Osteocyte (in vitro differentiated cells): ENCODE measurements at places on chromosomes 6 and 20. TPM values are rescaled to one million over a fixed set of nuclear protein-coding genes. Genes with fewer than 3 reads are reported as not detected.

- no peak for DNase-seq
- H3K27me3 ChIP-seq: no peaks in the 10 kb centered on the region
- peaks cover 21% of the 10 kb centered on the region for H3K36me3 ChIP-seq
- H3K4me1 ChIP-seq: peaks cover 58% of the 10 kb centered on the region
Measured at GRCh38 chr20:17611290-17611539, 41.3 kb downstream of the DSTN start.

DNA sequence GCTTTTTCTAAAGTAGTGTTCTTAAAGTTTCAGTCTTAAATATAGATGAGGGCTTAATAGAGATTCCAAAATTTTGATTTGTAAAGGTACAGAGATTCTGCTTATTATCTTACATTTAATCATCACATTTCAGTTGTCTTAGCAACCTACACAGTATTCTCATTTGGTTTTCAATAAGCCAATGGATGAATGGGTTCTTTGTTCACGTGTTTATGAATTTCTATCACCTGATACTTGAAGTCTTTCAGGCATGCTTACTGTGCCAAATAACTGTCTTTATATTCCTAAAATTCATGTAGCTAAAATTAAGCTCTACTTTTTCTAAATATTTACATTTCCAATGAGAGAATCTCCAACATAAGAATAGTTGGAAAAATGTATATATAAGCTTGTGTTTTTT is 152.7 kb downstream of the EYA4 start:
- H3K36me3 ChIP-seq: no peaks in the 10 kb centered on the region
- no peak overlapping the region for H3K4me3 ChIP-seq
- peaks cover 9% of the 10 kb centered on the region for H3K27me3 ChIP-seq
- no peak for DNase-seq
- peaks cover 9% of the 10 kb centered on the region for H3K4me1 ChIP-seq

DNA sequence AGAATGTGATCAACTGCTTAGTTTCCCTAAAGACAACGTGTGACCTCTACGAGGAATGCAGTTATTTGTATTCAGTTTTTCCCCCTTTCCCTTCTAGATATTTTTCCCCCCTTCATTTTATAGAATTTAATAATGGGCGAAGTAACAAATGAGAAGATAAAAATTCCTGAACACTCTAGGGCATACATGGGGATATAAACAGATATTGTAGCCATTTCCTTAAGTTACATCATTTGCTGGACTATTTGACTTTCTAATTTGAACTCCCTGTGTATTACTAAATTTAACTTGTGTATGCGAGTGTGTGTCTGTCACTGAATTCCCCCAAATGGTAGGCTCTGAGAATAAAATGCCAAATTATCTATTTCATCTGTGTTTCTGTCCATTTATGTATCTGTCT is 99.0 kb upstream of the ZFP64 start:
- H3K27me3 ChIP-seq: peaks cover 4% of the 10 kb centered on the region
- no peak for DNase-seq
- H3K27ac ChIP-seq: no peak overlapping the region
- H3K36me3 ChIP-seq: no peaks in the 10 kb centered on the region

DNA sequence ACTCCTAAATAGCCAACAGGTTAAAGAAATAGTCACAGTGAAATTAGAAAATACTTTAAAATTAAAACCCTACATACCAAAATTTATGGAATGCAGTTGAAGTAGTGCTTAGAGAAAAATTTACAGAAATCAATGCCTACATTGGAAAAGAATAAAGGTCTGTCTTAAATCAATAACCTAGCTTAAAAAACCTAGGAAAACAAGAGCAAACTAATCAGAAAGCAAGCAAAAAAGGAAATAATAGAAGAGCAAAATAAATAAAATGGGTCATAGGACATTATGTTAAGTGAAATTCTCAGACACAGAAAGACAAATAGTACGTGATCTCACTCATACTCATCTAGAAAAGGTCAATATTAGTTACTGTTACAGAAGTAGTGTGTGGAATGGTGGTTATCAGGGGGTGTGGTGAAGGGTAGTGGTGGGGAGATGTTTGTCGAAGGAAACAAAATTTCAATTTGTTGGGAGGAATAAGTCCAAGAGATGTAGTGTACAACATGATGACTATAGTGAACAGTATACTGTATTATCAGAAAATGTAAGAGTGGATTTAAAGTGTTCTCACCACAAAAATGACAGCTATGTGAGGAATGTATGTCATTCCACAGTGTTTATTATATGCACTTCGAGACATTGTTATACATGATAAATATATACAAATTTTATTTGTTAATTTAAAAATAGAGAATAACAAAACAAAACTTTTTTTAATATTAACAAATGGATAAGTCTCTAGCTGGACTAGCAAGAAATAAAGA is 423.6 kb downstream of the CDH26 start:
- no peaks in the 10 kb centered on the region for H3K27me3 ChIP-seq
- H3K4me3 ChIP-seq: no peak overlapping the region
- H3K4me1 ChIP-seq: no peaks in the 10 kb centered on the region

- H3K4me3 ChIP-seq: no peak overlapping the region
- H3K4me1 ChIP-seq: peaks cover 14% of the 10 kb centered on the region
- no peak overlapping the region for H3K27ac ChIP-seq
- DNase-seq: no peak
Measured at GRCh38 chr6:75808507-75808906, 59.5 kb downstream of the MYO6 start.

GRCh38 chr6:70957284-70957617 is 391 bp upstream of the B3GAT2 start:
- H3K36me3 ChIP-seq: no peaks in the 10 kb centered on the region
- peaks cover 82% of the 10 kb centered on the region for H3K27me3 ChIP-seq
- H3K4me1 ChIP-seq: peaks cover 14% of the 10 kb centered on the region
- DNase-seq: no peak
- H3K27ac ChIP-seq: no peak overlapping the region

- H3K27ac ChIP-seq: peak overlapping the region; percentile 84
- H3K4me3 ChIP-seq: no peak overlapping the region
- peak; percentile 91 for DNase-seq
Measured at GRCh38 chr20:39849664-39850063, 839.4 kb downstream of the MAFB start.

DNA sequence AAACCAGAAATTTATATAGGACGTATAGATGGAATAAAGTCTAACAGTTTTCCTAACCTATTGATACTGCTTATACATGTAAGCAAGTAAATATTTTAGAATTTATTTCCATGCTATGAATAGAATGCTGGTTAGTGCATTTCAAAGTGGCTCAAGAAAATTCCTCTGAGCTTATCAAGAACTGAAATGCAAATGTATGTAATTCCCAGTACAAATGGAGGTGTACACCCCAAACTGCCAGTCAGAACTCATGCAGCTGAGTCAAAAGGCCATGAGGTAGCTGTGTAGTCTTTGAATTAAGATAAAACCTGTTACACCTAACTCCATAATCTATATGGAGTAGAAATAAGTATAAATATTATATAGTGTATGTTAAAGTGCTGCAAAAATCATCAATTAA is 232.2 kb upstream of the KCNQ5 start:
- DNase-seq: no peak
- no peak overlapping the region for H3K27ac ChIP-seq
- H3K27me3 ChIP-seq: no peaks in the 10 kb centered on the region
- no peaks in the 10 kb centered on the region for H3K4me1 ChIP-seq
- peaks cover 35% of the 10 kb centered on the region for H3K36me3 ChIP-seq

DNA sequence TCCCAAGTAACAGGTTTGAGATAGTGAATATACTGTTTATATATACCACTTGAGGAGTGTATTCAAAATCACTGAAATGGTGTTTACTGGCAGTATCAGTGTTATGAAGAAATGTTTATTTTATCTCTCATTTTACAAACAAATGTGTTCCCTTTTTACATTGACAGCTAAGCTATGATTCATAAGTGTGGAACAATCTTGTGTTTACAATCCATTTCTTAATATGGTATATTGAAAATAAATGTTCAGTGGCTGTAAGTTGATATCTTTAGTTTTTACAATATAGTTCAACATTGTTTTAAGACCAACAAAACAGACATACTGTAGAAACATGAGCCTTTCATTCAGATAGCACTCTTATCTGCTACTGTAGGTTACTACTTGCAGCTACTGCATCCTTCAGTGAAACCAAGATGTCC is 14.3 kb downstream of the PHF3 start:
- H3K4me1 ChIP-seq: peaks cover 30% of the 10 kb centered on the region
- H3K4me3 ChIP-seq: no peak overlapping the region
- no peak for DNase-seq

DNA sequence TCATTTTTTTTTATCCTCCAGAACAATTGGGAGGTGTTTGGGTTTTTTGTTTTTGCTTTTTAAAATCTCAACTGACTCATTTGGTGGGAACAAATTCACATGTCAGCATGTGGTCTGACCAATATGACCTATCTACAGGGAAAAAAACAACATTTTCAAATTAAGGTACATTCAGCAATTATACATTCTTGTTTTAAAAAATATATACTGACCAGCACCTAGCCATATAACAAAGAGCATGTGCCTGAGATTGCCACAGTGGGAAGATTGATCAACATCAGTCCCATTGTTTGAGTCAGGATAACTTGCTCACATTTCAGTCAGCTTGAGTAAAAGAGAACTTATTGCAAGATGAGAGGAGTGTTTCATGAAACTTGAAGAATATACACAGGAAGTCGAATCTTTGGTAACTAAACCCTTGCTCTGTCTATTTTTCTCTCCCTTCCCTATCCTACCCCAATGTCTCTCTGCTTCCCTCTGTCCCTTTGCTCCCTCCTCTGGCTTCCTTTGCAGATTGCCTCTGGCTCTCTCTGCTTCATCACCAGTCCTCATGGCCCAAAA is 163.2 kb upstream of the TAB2 start:
- no peak overlapping the region for H3K27ac ChIP-seq
- peaks cover 16% of the 10 kb centered on the region for H3K4me1 ChIP-seq
- H3K4me3 ChIP-seq: no peak overlapping the region
- no peaks in the 10 kb centered on the region for H3K36me3 ChIP-seq
- peaks cover 8% of the 10 kb centered on the region for H3K27me3 ChIP-seq

DNA sequence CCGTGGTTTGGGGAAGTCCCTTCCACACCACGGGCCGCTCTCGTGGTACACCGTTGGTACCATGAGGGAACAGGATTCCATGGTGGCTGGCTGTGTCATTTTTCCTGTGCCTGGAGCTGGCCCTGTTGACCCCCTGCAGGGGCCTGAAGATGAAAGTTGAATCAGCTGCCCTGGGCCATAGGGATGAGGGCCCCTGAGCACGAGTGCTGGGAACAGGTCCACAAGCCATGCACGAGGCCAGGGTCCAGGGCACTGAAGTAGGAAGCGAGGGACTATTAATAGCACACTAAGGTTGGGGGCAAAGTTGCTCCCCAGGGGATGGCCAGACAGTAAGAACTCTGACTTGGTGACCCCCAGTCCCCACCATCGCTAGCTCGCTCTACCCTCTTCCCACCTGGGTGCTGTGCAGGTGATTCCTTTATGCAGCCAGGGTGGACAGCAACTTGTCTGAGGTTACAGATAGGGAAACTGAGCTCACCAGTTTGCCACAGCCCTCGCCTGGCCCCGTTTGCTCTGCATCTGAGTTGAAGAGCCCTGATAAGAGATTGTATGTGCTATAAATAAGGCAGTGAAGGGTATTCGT is 46.6 kb downstream of the SLC13A3 start:
- DNase-seq: no peak
- no peak overlapping the region for H3K4me3 ChIP-seq
- no peaks in the 10 kb centered on the region for H3K4me1 ChIP-seq

- DNase-seq: no peak
- H3K36me3 ChIP-seq: peaks cover 8% of the 10 kb centered on the region
- no peak overlapping the region for H3K4me3 ChIP-seq
- H3K27ac ChIP-seq: no peak overlapping the region
Measured at GRCh38 chr6:45073771-45074170, 254.4 kb upstream of the RUNX2 start.

DNA sequence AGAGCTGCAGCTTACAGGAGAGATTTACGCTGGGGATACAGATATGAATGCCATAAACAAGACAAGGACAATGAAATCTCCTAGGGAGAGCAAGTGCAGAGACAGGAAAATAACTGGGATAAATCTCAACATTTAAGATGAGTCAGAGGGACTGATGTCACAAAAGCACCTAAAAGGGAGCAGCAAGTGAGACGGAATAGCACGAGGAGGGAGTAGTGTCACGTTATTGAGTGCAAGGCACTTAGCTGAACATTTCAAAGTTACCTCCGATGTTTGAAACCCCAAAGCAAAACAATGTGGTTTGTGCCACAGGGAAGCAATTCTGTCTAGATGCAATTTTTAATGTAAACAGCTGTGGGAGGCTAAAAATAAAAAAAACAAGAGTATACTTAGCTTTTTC is 1131.7 kb upstream of the EYS start:
- H3K4me3 ChIP-seq: no peak overlapping the region
- H3K27ac ChIP-seq: no peak overlapping the region
- no peak for DNase-seq
- H3K4me1 ChIP-seq: no peaks in the 10 kb centered on the region
- peaks cover 2% of the 10 kb centered on the region for H3K36me3 ChIP-seq

DNA sequence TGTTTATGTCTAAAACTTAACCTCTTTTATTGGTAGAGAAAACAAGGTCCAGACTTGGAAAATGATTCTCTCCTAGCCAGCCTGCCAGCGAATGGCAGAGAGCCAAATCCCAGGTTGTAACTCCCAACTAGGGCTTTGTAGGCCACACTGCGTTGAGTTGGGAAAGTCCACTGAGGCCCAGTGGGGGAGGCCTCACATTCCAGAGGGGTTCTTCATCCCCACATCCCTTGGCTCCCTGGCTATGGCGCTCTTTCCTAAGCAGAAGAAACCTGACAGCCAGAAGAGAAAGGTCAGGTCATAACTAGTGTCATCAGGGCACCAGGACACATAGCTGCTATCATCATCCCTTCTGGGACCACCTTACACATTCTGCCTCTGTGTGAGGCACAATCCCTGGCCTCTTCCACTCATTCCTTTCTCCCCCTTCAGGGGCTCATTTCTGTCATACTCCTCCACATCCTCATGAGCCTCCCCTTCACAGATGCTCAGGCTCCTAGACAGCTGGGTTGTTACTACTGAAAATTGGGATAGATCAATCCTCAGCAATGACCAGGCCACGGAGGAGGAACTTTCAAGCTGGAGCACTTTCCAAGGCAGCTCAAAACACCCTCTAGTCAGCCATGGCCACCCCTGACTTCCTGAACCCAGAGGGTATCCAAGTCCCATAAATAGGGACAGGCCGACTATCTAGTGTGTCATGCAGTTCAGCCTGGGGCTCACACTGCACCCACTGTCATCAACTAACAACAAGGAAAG is 48.6 kb downstream of the TCP11 start:
- no peaks in the 10 kb centered on the region for H3K27me3 ChIP-seq
- peaks cover 20% of the 10 kb centered on the region for H3K36me3 ChIP-seq
- H3K4me1 ChIP-seq: peaks cover 79% of the 10 kb centered on the region
- peak overlapping the region; percentile 64 for H3K27ac ChIP-seq

Gene SMPD2
- total RNA-seq: 9.8 and 10.1 TPM in 2 replicates

Gene MUC22
- not detected in 2 replicates for total RNA-seq

Gene PLTP
- 195 and 211 TPM in 2 replicates for total RNA-seq

Gene MAK
- not detected in 2 replicates for total RNA-seq

Gene FOXF2
- total RNA-seq: 1.5 and 1.8 TPM in 2 replicates

Gene SPATS1
- total RNA-seq: not detected in 2 replicates
